Dorsolateral prefrontal cortex (tissue), 122 donors: ENCODE measurements at places on chromosomes 3 and 15. TPM values are rescaled to one million over a fixed set of nuclear protein-coding genes. Genes with fewer than 3 reads are reported as not detected.

The SPTBN5 gene
- 2.6 TPM for total RNA-seq

The GTF2A2 gene
- 78.8 TPM for total RNA-seq

The PDHB gene
- 68.0 TPM for total RNA-seq

The PLXNA1 gene
- 57.1 TPM for total RNA-seq

The PAQR5 gene
- 2.1 TPM for total RNA-seq
